ENCODE measurements at places on chromosomes 6 and 20. TPM values are rescaled to one million over a fixed set of nuclear protein-coding genes. Genes with fewer than 3 reads are reported as not detected.

The RANBP9 gene
- 37.0 TPM for total RNA-seq

The ZSWIM3 gene
- 3.0 TPM for total RNA-seq

The BTN1A1 gene
- total RNA-seq = not detected

The DHX35 gene
- 10.5 TPM for total RNA-seq

DNA sequence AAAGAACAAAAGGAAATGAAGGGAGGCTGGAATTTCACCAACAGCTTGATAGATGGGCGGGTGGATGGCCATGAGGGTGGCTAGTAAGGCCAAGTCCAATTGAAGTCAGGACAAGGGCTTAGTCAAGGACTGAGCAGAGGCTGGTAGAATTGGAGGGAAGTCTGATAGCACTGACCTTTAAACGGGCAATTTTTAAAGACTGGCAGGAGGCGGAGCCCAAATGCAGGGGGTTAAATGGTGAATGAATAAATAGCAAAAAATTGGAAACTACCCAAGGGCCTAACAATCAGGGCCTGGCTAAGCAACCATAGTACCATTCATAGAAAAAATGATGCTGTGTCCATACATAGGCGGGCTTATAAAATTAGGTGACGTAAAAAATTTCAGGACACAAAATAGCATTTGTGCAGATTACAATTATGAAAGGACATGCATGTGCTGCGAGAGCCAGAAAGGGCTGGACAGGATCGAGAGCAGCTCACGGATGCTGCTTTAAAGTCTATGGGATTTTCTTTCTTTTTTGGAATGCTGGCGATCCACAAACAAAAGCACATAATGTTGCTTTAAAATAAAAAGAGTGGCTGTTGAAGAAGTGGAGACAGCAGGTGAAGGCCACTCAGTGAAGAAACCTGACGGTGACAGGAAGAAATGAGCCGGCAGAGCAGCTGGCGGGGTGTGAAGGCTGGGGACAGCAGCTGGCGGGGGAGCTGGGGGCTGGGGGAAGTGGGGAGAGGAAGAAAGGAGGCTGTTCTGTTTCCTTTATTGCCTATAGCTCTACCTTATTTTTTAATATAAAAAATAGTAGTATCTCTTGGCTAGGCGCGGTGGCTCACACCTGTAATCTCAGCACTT, 42.8 kb upstream of the TAF8 start:
- DNase-seq = no peak

GRCh38 chr6:90159452-90159851, 137.2 kb downstream of the BACH2 start:
- DNase-seq = no peak

- DNase-seq = no peak
Observed at GRCh38 chr20:53447316-53447715, 146.3 kb downstream of the ZNF217 start.

DNA sequence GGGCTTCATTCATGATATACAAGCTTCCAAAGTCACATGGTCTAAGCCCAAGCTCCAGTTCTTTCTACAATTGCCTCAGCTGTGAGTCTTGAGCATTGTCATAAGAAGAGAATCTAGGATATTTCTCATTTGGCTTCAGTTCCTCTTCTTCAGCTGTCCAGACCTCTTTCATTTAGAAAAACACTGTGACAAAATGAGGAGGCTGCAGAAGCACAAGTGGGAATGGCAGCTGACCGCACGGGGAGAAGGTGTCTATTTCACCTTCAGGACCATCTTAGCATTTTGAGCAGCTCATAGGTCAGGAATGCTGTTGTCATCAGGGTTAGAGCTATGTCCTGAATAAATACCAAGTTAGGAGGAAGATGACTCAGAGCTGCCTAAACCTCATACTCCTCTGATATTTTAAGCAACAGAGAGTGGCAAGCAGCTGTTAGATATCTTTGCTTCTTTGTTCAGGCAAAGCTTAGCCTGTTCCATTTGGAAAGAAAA, 390.1 kb upstream of the CITED2 start:
- DNase-seq = no peak

DNA sequence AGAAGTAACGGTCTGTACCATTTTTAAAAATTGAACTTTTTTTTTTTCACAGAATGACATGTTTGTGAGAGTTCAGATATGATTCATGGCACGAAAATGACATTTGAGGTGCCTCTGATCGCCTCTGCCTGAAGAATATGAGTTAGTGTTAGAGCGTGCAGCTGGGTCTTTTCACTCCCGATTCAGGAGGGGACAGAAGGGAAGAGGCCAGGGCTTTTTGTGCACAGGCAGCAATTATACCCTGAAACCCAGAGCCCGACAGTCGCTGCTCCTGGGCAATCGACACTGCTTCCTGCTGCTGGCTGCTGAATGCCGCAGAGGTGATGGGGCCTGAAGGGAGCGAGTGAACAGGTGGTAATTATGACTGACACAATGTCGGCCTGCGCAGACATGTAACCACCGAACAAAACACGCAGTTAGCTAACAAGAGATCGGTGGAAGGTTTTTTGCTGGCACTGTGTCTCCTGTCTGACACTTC, 652.0 kb upstream of the NOX3 start:
- DNase-seq = no peak

GRCh38 chr6:56838965-56839364, 115.9 kb upstream of the BEND6 start:
- DNase-seq = no peak

Data from lower lobe of right lung (tissue), 2 donors.